ENCODE measurements at places on chromosomes 4 and X.

DNA sequence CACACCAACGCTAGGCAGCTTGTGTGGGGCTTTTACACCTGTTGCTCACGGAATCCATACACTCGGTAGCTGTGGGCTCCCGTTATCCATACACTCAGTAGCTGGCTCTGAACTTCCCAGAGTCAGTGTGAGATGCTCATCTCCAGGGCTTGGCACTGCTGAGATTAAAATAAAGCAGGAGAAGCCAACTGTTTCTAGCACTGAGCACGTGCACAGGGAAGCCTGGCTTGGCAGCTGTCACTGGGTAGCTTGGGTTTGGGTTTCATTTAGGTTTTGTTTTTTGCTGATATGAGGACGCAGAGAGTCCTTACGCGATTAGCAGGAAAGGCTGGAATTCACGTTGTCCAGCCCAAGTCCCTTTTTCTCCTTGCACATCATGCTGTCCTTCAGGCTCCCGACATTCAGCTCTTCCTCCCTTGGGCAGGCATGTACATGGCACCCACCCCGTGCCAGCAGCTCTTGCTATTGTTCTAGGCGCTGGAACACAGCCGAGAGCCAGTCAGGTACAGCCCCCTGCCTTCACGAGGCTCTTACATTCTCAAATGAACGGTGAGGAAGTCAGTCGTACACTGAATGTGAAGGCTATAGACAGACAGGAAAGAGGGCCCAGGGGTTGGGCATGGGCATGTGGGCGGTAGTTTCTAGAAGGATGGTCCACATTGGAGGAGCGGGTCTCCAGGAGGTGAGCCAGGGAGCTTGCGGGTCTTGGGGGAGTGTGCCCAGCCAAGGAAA is 25.9 kb downstream of the NSG1 start:
- no peak for DNase-seq

DNA sequence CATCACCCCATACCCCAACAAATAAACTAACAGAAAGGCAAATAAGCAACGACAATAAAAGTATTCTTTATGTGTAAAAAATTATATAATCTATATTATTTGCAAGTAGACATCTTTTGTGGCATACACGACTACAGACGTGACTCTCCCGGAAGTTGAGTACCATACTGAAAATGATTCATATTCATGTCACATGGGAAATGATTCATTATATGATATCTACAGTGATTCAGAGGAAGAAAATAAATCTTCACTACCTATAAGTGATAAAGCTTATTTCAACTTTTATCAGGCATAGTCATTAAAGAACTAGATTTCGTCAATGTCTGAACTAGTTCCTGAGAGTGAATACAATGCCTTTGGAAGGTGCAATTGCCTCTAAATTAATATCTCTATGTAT is 4.6 kb upstream of the ANTXR2 start:
- peak; percentile 24 for DNase-seq

- no peak for DNase-seq
Measured at GRCh38 chr4:127982445-127982844, 17.2 kb downstream of the ABHD18 start.

GRCh38 chr4:114257501-114257900 is 278.1 kb upstream of the ARSJ start:
- no peak for DNase-seq

GRCh38 chr4:41661442-41662076 is 87.0 kb downstream of the PHOX2B start:
- DNase-seq, result peak; percentile 66

DNA sequence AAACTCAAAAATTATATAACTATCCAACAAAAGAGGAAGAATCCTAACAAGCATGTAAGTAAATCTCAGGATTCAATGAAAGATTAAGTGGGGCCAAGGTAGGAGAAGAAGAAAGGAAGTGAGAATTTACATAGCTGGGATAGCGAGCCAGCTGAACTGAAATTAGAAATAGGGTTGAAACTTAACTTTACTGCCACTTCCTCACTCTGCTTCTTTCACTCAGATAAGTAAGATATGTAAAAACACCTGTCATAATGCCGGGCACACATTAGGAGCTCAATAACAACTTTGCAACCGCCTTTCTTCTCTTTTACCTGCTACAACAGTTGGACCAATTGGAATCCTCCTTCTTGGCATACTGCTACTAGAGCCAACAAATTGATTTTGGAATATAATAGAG is 129.4 kb downstream of the CNKSR2 start:
- no peak for DNase-seq

DNA sequence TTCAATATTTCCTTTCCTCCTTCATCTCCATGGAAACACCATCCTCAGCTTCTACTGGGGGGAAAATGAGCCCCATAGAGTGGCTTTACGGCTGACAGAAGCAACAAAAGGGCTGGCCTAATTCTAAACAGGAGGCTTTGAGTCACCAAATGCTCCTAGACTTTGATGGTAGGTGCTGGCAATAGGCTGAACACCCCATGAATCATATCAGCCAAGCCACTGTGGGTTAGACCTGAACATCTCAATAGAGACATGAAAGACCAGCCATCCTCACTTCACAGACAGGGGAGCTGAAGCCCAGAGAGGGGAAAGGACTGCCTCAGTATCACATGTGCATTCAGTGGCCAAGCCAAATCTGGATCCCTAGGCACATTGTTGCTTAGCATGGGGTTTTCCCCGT is 107.6 kb downstream of the AMER1 start:
- no peak for DNase-seq

- peak; percentile 29 for DNase-seq
Measured at GRCh38 chrX:46169808-46170207, 375.4 kb downstream of the ZNF674 start.

DNA sequence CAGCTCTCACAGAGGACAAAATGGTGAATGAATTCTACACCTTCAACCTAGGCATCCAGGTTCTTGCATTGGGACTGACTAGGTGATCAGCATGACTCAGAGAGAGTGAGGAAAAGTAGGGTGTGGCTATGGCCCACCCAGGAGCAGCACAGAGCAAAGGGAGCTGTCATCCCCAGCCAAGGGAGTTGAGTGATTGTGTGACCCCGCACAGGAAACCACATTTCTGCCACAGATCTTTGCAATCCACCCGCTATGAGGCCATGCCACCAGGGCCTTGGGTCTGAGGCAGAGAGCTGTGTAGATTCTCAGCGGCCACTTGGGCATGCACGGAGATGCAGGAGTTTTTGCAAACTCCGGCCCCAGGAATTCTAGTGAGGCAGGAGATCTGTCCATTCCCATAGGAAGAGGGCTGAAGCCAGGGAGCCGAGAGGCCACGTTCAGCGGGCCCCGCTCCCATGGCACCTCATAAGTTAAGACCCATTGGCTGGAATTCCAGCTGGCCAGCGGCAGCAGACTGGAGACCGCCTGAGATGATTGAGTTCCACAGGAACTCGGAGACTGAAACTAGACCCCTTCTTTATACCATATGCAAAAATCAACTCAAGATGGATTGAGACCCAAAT is 75.9 kb downstream of the NAA11 start:
- peak; percentile 1 for DNase-seq

DNA sequence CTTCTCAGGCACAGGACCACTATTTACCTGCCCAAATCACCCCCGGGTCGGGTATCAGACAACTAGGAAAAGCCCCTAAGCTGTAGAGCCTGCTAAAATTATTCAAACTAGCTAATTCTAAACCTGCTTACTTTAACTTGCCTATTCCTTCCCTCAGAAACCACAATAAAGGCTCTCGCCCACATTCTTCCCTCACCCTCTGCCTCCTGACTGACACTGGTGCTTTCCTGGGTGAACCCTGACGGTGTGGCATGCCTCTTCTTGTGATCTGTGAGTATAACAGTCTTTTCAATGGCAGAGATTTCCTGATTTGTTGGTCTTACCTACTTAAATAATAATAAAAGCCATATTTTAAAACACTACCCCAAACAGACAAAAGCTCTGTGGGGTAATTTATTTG is 242.1 kb upstream of the ZCCHC13 start:
- no peak for DNase-seq

GRCh38 chr4:86401826-86402225 is 42.0 kb upstream of the MAPK10 start:
- DNase-seq, result no peak

GRCh38 chr4:126221717-126222340 is 907.1 kb downstream of the FAT4 start:
- no peak for DNase-seq

DNA sequence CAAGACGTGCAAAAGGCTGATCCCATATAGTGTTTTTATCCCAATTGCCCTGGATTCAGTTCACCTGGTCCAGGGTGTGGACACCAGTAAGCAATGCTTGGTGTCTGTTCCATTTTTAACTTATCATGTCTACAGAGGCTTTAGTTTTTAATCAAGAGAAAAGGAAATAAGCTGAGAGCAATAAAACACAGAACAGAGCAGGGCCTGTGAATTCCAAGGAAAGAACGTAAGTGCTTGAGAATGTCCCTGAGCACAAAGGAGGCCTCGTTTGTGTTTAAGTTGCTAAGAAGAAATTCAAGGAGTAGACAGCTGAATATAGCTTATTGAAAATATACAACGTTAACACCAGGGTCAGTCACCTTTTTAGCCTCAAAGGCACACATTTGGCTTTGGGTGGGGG is 191.3 kb downstream of the GPC3 start:
- no peak for DNase-seq

GRCh38 chr4:106627051-106627450 is 258.5 kb upstream of the GIMD1 start:
- no peak for DNase-seq

DNA sequence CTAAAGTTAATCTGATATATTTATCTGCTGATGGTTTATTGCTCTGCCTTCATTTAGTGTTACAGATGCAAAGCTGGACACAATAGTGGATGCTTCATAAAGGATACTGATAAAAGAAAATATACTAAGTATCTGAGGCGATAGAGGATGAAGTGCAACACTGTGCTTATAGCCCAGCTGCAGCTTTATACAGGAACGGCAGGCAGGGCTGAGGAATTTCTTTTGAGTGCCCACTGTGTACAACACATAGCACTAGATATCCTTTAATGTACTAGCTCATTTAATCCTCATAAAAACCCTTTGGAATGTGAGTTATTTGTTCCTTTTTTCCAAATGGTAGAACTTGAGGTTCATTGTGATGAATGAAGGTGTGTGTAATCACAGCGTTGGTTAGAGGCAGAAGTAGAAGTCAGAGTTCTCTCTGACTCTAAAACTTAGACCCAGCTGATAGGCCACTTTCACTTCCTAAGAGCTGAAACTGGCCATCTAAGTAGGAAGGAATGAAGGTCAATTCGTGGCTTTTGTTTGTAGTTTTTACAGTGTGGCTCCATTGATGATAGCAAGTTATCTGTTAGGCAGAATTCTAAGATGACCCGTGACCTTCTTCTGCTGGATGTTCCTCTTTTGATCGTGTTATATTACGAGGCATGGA is 138.0 kb downstream of the VEGFC start:
- peak; percentile 20 for DNase-seq

DNA sequence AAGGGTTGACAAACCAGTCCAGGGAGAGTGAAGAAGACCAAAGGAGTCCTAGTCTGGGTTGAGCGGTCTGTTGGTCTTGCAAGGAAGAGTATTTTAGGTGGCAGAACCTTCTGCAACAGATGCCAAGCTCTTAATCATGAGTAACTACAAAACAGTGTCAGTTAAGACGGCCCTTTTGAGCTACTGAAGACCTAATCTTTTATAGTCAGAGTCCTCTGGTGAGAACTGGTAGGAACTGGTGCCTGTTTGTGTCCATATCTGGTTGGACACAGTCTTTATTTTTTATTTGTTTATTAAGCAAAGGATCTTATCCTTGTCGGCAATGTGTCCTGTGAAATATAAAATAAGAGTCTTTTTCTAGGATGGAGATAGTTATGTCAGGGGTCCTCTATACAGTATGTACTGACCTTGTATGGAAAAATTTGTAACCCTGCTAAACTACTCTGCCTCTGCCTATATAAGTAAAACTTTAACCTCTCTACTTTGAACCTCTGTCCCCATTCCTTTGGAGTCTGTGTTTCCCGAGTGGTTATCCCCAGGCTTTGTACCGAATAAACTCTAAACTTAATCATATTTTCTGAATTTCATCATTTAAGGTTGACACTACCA is 47.1 kb downstream of the FAM13A start:
- no peak for DNase-seq

DNA sequence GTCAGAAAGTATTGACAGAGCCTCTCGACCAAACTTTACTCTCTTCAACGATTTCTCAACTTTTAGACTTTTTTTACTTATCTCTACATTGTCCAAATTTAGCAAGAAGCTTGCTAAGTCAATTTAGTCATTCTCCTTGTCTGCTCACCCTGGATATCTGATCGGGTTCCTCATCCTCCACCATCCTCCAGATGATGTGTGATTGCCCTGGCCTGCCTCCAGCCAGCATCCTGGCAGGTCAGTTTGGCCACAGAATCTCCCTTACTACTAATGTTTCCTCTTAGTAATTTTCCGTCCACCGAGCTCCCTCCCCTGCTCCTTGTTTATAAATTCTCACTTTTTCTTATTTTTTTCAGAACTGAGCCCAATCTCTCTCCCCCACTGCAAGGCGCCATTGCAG is 167.9 kb upstream of the ZFP42 start:
- peak; percentile 67 for DNase-seq

DNA sequence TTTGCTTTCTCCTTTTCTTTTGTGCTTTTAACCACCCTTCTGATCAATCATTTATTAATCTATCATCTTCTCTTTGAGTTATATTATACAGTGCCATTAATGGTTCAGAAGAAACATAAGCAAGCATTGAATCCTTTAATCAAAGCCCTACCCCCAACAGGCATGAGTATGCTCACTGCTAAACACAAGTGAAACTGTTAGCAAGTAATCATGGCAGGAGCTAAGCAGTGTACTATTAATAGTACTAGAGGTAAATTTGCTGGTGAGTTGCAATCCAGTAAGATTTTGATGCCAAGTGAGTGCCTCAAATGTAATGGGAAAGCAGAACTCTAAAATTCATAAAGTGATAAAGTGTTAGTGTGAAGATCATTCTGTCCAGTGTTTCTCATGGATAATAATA is 57.2 kb downstream of the FNIP2 start:
- DNase-seq, result no peak

- peak; percentile 44 for DNase-seq
Measured at GRCh38 chr4:187128976-187129375, 405.3 kb upstream of the FAT1 start.

- peak; percentile 98 for DNase-seq
Measured at GRCh38 chrX:115616943-115617563, 56.1 kb downstream of the PLS3 start.

DNA sequence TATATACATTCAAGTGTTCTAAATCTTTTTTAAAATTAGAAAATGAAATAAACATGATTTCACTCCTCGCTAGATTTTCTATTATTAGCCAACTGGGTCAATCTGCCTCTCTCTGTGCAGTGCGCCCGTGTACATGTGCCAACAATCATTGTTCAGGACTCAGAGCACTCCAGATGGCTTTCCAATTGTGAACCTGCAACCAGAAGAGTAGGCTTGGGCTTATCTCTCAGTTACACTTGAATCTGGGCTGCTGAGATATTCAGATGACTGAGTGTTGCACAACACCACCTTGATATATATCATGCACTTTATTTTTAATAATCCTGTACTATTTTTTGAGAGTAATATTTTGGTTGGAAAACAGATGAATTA is 184.0 kb upstream of the FSTL5 start:
- no peak for DNase-seq
